ENCODE measurements at places on chromosomes 2 and 18.

- DNase-seq, result no peak
Observed at GRCh38 chr2:241703032-241703604, 1.3 kb downstream of the ING5 start.

- no peak for DNase-seq
Observed at GRCh38 chr18:79600596-79600995, 79.0 kb upstream of the CTDP1 start.

- no peak for DNase-seq
Observed at GRCh38 chr2:157256626-157257025, 879 bp upstream of the GALNT5 start.

DNA sequence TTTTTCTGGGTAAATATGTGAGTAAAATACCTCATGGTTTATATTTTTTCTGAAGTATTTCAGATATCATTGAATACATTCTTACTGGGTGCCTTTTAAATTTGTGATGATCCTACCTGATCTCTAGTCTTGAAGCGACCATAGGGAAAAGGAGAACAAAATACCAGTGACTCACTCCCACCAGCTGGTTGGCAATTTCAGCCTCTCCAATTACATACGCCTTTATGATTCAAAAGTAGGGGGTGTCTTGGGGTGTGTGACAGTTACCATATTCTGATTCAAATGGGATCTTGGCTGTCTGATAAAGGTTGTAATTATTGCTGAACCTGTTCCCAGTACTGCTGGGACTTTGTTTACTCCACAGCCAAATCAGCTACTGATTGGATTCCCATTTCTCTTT is 175.9 kb upstream of the NXPH2 start:
- no peak for DNase-seq

DNA sequence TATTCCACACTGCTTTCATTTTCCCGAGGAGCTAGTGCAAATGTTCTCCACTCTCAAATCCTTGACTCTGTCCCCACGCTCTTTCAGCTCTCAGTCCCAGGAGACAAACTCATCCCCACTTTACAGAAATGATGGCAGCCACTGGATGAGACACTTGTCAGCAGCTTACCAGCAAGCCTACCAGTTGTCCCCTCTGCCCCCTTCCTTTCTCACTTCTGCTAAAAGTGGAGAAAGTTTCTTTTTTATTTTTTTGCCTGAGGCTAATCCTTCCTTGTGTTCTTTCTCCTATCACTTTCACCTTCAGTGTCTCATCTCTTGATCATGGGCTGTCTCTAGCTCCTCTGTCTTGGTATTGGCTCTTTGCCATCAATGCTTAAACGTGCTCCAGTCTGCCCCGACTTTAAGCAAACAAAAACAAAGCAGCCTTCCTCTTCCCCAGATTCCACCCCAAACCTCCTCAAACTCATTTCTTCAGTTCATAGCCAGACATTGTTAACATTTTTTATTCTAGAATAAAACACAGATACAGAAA is 64.5 kb downstream of the TTC32 start:
- DNase-seq, result no peak

DNA sequence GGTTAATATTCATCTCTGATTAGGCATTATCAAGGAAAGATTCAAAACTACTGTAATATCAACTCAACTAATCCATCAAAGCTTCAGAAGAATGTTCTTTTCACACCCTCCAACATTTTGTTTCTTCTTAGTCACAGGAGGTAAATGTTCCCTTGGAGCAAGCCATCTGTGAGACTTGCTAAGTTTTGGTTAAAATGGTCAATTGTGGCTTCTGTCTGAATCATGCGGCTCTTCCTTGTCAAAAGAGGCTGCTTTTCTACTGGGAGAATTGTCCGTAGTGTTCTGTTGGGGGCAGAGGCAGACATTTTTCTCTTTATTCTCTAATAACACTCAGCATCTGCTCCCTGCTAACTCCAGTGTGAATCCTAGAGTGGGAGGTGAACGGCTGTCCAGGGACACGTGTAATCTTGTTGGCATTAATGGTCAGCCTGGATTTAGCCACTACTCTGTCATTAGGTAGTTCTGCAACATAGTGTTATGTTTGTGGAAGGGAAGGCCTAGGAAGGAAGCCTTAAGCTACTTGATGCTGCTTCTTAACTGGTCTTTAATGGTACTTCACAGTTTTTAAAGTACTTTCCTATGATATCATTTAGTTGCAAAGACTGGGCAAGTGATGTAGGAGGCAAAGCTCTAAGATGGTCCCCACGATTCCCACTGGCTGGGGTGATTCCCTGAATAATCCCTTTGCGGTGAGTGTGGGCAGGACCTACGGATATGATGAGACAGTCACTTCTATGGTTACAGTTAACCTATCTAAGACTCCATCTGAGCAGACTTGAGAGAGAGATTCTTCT is 22.6 kb upstream of the FAP start:
- no peak for DNase-seq

- DNase-seq, result no peak
Observed at GRCh38 chr2:198117406-198118041, 313.1 kb downstream of the PLCL1 start.

GRCh38 chr18:48186131-48186766 is 222.9 kb downstream of the ZBTB7C start:
- DNase-seq, result no peak

- no peak for DNase-seq
Observed at GRCh38 chr2:1283020-1283801, 130.1 kb upstream of the TPO start.

DNA sequence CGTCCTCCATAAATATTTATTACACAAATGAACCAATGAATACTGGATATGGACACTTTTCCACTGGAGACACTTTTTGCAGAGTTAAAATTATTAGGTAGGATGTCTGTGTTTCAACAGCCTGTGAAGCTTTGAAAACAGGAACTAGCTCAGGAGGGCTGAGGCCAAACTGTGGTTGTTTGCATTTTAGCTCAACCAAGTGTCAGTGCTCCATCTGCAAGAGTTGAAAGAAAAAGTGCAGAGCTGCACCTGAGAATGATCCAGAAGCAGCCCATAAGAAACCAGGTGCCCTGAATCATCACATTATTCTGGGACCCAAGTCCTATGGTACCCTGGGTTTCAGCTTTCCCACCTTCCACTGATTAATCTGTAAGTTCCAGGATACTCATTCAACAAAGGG is 180.4 kb downstream of the TRIB2 start:
- no peak for DNase-seq

- DNase-seq, result no peak
Observed at GRCh38 chr2:147511491-147511948, 333.3 kb upstream of the ACVR2A start.

Measured in NCI-H524 treated with DMSO at 0.1 percent for 48 hours (cell line).